NCI-H1694 treated with DMSO at 0.1 percent for 48 hours (cell line): ENCODE measurements at places on chromosomes 6 and 20.
A peak's percentile ranks its signal among the peaks of the same experiment; 100 is the strongest.

DNA sequence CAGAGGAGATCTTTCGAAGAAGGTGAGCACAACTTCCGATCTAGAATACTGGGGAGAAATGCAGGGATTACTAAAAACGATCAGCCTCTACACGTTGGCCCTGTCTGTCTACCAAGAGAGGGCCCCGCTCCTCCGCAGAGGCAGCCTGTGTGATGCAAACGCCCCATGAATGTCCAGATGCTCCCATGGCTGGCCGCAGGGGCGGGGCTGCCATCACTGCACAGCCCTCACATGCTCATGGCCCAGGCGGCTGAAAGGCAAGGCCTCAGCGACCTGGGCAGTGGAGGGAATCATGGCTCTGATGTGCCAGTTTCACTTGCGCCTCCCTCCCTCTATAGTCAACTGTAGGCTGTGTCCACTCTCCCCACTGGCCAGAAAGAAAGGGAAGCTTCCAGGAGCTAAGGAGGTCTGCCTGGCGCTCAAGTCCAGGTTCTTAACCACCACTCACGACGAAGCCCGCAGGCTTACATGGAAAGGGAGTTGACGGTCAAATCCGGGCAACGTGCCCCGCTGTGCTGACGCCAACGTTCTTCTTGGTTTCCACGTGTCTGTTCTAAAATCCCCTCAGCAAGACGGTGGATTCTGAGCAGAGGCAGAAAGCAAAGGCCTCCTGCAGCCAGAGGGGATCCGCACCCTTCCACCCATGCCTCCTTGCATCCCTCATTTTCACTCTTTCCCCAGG is 14.2 kb downstream of the PXDC1 start:
- DNase-seq: no peak

DNA sequence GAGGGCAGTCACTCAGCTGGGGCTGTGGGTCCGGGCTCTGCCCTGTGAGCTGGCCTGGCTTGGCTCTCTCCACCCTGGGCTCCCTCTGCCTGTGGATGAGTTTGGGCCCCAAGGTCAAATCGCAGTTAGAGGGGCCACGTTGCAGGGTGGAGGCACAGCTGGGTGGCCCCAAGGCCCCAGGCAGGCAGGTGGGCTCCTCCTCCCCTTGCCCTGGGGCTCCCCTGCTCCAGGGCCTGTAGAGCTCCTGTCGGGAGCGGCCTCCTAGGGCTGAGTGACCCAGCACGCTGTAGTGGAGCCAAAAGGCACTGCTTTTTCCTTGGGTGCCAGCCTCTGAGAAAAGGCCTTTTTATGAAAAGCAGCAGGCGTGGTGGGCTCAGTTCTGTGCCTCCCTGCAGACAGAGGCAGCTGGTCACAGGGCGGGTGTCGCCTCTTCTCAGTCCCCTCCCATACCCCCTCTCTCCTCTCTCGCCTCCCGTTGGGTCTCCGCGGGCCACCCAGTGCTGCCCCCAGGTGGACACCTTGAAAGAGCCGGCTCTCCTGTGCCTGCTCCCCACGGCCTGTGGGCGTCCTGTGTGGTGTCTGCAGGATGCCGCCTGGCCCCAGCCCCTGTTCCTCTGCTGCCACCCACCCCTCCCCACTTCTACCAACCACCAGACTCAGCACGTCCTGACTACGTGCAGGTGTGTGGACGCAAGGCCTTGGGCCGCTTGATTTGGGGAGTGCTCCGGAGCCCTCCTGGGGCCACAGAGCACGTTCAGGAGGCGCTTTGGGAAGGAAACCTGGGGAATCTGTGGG is 13.2 kb downstream of the SS18L1 start:
- peak; percentile 17 for DNase-seq

DNA sequence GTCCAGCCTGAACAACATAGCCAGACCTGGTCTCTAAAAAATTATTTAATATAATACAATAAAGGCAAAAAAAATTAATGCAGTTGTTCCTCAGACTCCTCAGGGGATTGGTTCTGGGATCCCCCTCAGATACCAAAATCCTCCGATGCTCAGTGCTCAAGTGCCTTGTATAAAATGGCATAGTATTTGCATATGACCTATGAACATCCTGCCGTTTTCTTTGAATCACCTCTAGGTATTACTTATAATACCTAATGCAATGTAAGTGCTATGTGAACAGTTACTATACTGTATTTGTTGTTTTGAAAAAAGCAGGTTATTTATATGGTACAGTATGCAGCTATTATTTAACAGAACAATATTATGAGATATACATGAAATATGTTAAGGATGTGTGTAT is 43.3 kb downstream of the RNGTT start:
- no peak for DNase-seq

DNA sequence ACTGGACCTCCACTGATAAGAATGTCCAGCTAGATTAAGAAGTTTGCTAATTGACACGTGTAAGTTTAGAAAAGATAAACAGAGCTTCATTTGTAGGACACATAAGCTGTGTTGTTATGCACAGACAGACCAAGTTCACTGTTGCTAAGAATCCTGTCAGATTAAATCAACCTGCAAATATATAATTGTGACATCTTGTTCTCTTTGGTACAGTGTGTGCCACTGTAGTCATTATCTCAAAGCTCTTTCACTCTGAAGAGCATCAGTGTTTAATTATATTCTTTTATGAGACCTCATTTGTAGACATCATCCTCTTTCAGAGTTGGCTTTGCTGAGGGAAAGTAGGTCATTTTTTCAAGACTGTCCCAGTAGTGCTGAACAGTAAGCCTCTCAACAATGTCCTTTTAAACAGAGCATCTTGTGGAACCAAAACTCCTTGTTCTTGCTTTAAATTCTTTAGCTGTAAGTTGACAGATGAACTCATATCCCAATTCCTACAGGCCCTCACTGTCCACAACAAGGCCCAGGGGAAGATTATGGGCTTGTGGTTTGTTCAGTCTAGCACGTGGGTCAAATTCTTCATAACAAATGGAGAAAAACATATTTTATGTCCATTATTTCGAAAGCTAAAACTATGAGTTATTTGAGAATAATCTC is 252.4 kb downstream of the HDGFL1 start:
- DNase-seq: no peak

DNA sequence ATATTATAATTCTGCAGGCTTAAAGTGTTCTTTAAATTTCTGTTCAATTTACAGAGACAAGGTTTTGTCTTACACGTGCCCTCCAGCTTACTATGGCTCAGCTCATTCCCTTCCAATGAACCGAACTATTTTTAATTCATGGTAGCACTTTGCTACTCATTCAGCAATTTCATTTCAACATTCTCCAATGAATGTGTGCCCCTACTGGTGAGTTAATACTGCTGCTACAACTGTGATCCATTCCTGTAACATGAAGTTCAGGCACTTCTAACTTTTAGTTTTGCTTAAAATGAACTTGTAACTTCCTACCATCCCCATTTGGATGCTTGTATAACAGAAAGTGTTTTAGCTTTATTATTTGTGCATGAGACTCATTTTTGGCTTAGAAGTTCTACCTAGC is 99.7 kb downstream of the F13A1 start:
- DNase-seq: no peak

DNA sequence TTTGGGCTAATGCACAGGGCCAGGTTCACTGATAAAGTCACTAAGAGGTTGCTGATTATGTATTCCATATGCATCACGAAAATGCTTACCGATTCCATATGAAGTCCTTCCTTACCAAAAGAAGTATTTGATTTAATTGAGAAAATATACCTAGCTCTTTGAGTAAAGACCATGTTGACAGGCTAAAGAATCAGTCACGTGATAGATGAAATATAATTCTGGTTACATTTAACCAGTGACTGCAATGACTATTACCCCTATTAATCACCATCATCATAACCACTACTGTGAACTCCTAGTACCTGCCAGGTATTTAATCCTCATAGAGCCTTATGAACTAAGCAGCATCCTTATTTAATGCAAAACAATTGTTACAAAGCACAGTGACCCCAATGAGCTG is 110.1 kb downstream of the HIVEP2 start:
- DNase-seq: no peak

GRCh38 chr6:168565112-168565511 is 124.1 kb downstream of the SMOC2 start:
- no peak for DNase-seq

- DNase-seq: no peak
Observed at GRCh38 chr20:3915691-3916090, 26.5 kb downstream of the PANK2 start.

DNA sequence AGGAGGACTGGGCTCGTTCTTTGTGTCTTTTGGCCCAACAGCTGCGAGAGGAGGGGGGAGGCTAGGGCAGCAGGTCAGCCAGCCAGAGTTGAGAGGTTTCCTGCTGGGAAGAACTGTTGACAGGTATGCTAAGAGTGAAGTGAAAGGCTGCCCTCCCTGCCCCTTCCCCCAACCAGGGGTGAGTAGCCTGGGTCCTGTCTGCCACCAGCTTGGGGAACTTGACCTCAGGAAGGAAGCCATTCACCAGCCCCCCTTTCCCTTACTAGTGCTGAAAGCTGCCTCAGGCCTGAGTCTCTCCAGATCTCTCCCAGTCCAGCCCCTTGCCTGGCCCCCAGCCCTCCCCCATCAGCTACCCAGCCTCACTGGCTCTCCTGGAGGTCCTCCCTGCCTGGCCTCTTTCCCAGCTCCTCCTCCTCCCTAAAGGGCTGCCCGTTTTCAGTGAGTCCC is 20.7 kb upstream of the ZNF76 start:
- no peak for DNase-seq

GRCh38 chr6:15996030-15996429 is 132.9 kb upstream of the MYLIP start:
- no peak for DNase-seq

DNA sequence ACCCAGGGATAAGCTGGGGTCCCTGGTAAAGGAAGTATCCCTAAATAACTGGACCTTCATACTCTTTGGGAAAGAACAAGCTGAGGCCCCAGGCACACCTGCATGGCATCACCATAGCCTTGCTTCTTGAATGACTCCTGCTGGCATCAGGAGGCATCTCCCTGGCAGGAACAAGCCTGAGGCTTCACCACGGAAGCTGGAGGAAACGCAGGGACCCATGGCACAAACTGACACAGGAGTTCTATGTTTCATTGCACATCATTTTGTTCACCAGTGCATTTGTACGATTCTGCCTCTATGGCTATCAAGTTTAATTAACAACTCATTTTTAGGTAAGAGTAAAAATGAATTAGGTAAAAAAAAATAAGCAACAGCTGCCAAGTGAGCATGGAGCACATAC is 619 bp upstream of the PDE7B start:
- DNase-seq: peak; percentile 8

GRCh38 chr6:160178271-160178670 is 56.7 kb downstream of the SLC22A1 start:
- DNase-seq: no peak

DNA sequence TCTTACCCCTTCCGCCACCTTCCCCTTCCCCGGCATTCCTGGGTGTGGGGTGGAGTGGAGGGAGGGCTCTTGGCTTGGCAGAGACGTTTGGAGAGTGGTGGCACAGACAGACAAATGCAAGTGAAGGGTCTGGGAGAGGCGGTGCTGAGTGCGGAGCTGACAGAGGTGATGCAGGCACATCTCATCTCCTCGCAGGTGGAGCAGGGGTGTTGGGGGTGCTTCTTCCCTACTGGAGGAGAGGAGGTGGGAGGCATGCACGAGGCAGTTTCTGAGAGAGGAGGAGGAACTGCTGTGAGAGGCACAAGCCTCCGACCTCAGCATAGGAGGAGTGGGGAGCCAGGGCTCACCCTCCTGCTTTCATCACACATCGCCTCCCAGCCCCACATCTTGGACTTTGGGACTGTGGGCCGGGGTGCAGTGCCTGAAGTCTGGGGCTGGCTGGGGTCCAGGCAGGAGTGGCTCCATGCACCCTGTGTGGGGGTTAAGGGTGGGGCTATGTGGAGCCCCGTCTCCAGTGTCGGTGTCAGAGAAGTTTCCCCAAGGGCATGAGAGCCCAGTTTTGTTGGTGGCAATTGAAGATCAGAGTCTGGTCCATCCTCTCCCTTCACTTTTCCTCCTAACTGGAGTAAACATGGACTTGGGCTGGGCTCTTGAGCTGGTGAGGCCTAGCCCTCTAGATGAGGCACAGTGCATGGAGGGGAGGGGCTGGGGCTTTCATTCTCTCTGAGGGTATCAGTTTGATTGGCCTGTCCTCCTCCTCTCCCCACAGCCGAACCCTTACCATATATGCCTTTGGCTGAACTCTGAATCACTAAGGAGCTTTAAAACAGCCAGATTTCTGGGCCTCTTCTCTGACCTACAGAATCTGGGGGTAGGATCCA is 20.2 kb upstream of the SLC22A7 start:
- DNase-seq: no peak

GRCh38 chr6:4781426-4781825 is 5.2 kb downstream of the CDYL start:
- no peak for DNase-seq

GRCh38 chr6:79170431-79170830 is 64.1 kb downstream of the HMGN3 start:
- no peak for DNase-seq

- peak; percentile 39 for DNase-seq
Observed at GRCh38 chr20:53872561-53873229, 197.7 kb downstream of the BCAS1 start.

DNA sequence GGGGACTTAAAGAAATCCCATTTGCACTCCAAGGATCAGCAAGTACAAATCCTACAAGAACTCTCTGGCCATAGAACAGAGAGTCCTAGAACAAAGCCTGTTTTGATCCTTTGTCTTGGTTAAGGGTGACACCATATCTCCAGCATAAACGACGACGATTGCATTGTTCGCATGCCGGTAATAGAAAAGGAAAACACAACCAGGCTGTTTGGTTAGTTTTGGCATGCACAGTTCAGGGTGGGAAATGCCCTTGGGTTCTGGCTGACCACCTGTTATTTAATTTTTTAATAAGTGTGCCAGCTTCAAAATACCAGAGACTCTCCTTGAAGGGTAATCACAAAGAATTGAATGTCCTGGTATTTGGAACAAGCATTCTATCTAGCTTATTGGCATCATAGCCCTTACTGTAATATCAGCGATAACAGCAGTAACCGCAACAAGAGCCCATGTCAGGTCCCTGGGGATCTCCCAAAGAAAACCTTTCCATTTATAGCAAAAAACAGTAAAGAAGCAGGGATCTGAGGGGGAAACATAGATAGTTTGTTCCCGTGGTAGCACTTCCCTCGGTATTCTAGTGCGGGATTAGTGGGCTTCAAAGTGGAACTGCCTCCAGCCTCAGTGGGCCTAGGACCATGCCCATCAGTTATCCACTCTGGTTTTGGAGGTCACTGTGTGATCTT is 77.1 kb downstream of the TMEM170B start:
- no peak for DNase-seq

GRCh38 chr6:2914318-2914660 is 11.2 kb upstream of the SERPINB9 start:
- DNase-seq: no peak

- no peak for DNase-seq
Observed at GRCh38 chr6:167762259-167762962, 64.3 kb upstream of the AFDN start.

DNA sequence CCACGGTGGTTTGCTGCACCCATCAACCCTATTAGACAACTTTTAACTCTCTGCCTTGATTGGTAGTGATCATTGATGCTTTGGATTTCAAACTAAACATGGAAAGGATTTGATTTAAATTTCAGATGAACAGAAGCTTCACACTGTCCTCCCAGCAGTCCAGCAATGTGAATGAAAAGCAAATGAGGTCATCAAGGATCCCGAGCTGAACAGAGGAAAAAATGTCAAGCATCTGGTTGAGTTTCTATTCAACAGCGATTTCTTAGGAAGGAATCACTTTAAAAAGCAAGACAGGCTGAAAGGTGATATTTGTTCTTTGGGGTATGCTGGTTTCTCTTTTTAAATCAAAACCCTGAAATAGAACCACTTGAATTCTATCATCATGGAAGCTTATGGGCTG is 10.6 kb upstream of the SAMD3 start:
- DNase-seq: no peak

- DNase-seq: no peak
Observed at GRCh38 chr6:28235912-28236452, 10.9 kb downstream of the ZSCAN9 start.

GRCh38 chr6:14924126-14925024 is 321.5 kb upstream of the JARID2 start:
- DNase-seq: peak; percentile 12
